Thoracic aorta (tissue), 2 donors: ENCODE measurements at places on chromosomes 3 and 15.

DNA sequence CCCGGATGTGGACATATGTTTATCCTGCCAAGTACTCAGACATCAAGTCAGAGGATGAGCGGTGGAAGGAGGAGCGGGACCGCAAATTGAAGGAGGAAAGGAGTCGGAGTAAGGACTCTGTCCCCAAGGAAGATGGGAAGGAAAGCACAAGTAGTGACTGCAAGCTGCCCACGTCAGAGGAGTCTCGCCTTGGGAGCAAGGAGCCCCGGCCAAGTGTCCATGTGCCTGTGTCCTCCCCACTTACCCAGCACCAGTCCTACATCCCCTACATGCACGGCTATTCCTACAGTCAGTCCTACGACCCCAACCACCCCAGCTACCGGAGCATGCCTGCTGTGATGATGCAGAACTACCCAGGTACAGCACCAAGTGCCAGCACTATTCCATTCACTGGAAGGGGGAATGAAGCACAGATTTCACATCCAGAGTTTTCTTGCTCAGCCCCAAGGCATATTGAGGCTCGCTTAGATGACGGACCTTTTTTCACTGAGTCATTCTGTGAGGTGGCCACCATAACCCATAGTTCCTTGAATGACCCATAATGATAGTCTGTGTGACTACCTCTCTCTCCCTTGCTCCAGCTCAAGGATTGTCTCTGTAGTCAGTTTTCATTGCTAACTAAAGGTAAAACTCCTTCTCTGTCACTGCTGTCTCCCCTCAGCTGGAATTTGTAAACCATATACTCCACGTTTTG, 97.1 kb downstream of the RBPMS2 start:
- H3K4me1 ChIP-seq = no peaks in the 10 kb centered on the region
- DNase-seq = no peak
- no peak overlapping the region for H3K27ac ChIP-seq
- H3K4me3 ChIP-seq = no peak overlapping the region

DNA sequence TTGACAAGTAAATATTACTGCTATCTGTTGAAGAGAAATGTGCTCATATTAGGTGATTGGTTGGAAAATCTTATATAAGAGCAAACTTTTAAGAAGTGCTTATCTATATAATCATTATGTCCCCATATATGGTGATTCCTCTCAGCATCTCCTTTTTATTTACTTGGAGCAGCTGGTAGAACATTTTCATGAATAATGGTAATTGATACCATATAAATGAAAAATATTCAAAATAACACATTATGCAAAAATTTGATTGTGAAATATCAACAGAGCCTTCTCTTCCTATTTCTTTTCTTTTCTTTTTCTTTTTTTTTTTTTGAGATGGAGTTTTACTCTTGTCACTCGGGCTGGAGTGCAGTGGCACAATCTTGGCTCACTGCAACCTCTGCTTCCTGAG, 56.2 kb downstream of the ROBO2 start:
- no peak for DNase-seq
- H3K4me1 ChIP-seq = no peaks in the 10 kb centered on the region
- no peak overlapping the region for H3K4me3 ChIP-seq

DNA sequence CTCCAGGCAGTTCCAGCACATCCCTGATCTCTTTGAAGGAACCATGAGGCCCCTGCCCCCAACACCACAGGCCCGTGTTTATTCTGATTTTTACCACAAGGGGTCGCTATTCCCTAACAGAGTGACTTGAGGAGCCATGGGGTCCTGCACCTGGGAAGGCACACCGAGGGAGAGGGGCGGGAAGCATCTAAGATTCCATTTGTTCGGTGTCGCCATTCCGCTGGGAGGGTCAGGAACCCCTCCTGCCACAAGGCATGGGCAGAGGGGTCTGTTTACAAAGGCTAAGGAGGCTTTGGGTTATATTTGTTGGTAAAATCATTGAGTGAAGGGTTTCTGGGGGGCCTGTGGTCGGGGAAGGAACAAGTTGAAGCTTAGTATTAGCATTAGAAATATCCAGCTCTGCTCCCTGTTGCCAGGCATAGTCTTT, 77.1 kb downstream of the WDR76 start:
- no peak overlapping the region for H3K4me3 ChIP-seq
- no peaks in the 10 kb centered on the region for H3K4me1 ChIP-seq
- H3K27me3 ChIP-seq = no peaks in the 10 kb centered on the region
- DNase-seq = no peak
- no peaks in the 10 kb centered on the region for H3K36me3 ChIP-seq

DNA sequence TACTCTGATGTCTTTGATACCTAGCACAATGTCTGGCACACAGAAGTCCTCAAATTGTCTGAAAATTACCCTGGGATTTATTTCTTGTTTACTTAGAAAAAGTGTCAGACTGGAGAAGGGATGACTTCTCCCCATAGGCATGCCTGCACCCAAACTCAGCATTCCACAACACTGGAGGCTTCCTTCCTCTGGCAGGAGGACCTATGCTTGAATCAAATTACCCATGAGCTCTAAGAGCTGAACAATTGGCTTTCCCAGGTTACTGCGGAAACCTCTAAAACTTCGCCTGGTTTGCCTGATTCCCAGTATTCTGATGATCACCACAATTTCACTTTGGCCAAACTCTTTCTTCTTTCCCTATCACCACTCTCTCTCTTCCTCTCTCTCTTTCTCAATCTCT, 217.4 kb downstream of the DIPK2A start:
- H3K27me3 ChIP-seq = no peaks in the 10 kb centered on the region
- no peaks in the 10 kb centered on the region for H3K36me3 ChIP-seq
- H3K4me1 ChIP-seq = no peaks in the 10 kb centered on the region
- no peak overlapping the region for H3K4me3 ChIP-seq

- no peak for DNase-seq
- H3K36me3 ChIP-seq = no peaks in the 10 kb centered on the region
- no peak overlapping the region for H3K4me3 ChIP-seq
- no peaks in the 10 kb centered on the region for H3K4me1 ChIP-seq
Measured at GRCh38 chr15:58573270-58573669, 141.5 kb downstream of the LIPC start.

- H3K4me1 ChIP-seq = no peaks in the 10 kb centered on the region
- no peaks in the 10 kb centered on the region for H3K27me3 ChIP-seq
- no peaks in the 10 kb centered on the region for H3K36me3 ChIP-seq
- no peak overlapping the region for H3K27ac ChIP-seq
- DNase-seq = no peak
Measured at GRCh38 chr3:157832588-157832987, 273.6 kb downstream of the SHOX2 start.

DNA sequence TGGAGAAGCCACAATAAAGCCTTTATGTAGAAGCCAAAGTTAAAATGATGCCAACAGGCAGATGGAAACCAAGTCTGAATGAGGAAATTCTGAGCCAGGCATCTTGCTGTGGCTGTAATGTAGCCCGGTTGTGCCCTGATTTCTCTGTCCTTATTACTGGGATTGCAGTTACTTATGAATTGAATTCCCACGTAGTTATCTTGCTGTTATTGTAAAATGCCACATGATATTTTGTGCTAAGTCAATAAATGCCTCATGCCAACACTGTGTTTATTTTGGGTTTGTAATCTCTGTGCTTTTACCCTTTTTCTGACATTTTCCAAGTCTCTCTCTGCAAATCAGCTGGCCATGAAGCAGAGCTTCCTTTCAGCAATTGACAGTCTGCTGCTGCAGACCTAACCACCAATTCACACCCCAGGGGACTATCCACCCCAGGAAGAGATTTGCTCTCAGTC, 486.1 kb upstream of the GOLIM4 start:
- no peak for DNase-seq
- H3K27ac ChIP-seq = no peak overlapping the region

- H3K36me3 ChIP-seq = no peaks in the 10 kb centered on the region
- no peak overlapping the region for H3K4me3 ChIP-seq
- H3K27me3 ChIP-seq = no peaks in the 10 kb centered on the region
- H3K4me1 ChIP-seq = peaks cover 16% of the 10 kb centered on the region
Measured at GRCh38 chr3:195154111-195154791, 116.7 kb downstream of the XXYLT1 start.

DNA sequence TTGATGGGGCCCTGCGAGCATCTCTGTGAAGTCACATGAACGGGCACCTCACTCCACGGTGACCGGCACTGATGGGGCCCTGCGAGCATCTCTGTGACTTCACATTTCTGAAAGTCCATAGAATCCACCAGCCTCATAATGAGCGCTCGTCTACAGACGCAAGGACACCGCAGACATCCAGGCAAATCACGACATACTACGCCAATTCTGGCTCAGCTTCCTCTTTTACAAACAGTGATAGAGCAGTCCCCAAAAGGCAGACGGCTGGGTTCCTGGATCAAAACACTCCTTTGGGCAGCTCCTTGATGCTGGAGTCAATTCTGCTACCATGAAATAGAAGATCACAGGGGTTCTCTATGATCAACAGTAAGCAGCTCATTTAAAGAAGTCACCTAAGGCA, 125.4 kb downstream of the XXYLT1 start:
- no peak overlapping the region for H3K4me3 ChIP-seq
- no peak overlapping the region for H3K27ac ChIP-seq
- H3K4me1 ChIP-seq = no peaks in the 10 kb centered on the region
- DNase-seq = no peak
- no peaks in the 10 kb centered on the region for H3K27me3 ChIP-seq

- no peak for DNase-seq
- no peaks in the 10 kb centered on the region for H3K36me3 ChIP-seq
- peak overlapping the region; percentile 54 for H3K4me3 ChIP-seq
- H3K27ac ChIP-seq = no peak overlapping the region
Measured at GRCh38 chr15:33068511-33068990, 126.0 kb downstream of the FMN1 start.

- no peaks in the 10 kb centered on the region for H3K36me3 ChIP-seq
- peaks cover 47% of the 10 kb centered on the region for H3K4me1 ChIP-seq
- no peak overlapping the region for H3K4me3 ChIP-seq
- no peak for DNase-seq
- H3K27me3 ChIP-seq = no peaks in the 10 kb centered on the region
Measured at GRCh38 chr3:192890347-192891335, 27.0 kb downstream of the MB21D2 start.

- H3K4me1 ChIP-seq = no peaks in the 10 kb centered on the region
- H3K4me3 ChIP-seq = no peak overlapping the region
- H3K27me3 ChIP-seq = no peaks in the 10 kb centered on the region
- H3K36me3 ChIP-seq = no peaks in the 10 kb centered on the region
Measured at GRCh38 chr3:143158014-143158988, 38.7 kb downstream of the CHST2 start.

DNA sequence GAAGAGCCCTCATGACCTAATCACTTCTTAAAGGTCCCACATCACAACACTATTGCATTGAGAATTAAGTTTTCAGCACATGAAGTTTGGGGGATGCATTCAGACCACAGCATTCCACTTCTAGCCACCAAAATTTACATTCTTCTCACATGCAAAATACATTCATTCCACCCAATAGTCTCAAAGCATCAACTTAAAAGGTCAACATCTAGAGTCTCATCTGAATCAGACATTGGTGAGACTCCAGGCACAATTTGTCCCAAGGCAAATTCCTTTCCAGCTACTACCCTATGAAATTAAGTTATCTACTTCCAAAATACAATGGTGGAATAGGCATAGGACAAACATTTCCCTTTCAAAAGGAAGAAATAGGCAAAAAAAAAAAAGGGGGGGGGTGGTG, 64.9 kb downstream of the PLSCR2 start:
- no peaks in the 10 kb centered on the region for H3K4me1 ChIP-seq
- no peak overlapping the region for H3K4me3 ChIP-seq
- H3K27ac ChIP-seq = no peak overlapping the region
- no peaks in the 10 kb centered on the region for H3K27me3 ChIP-seq
- no peaks in the 10 kb centered on the region for H3K36me3 ChIP-seq

GRCh38 chr15:94670438-94671034, 439.2 kb downstream of the MCTP2 start:
- peaks cover 20% of the 10 kb centered on the region for H3K4me1 ChIP-seq
- no peaks in the 10 kb centered on the region for H3K36me3 ChIP-seq
- H3K4me3 ChIP-seq = peak overlapping the region; percentile 23
- no peak overlapping the region for H3K27ac ChIP-seq
- H3K27me3 ChIP-seq = no peaks in the 10 kb centered on the region

GRCh38 chr15:34275721-34276120, 50.9 kb downstream of the EMC4 start:
- H3K27me3 ChIP-seq = no peaks in the 10 kb centered on the region
- no peak overlapping the region for H3K4me3 ChIP-seq

GRCh38 chr3:111070772-111071256, 802 bp upstream of the NECTIN3 start:
- H3K4me3 ChIP-seq = peak overlapping the region; percentile 77
- H3K4me1 ChIP-seq = peaks cover under 1% of the 10 kb centered on the region
- DNase-seq = no peak
- H3K27ac ChIP-seq = peak overlapping the region; percentile 94

DNA sequence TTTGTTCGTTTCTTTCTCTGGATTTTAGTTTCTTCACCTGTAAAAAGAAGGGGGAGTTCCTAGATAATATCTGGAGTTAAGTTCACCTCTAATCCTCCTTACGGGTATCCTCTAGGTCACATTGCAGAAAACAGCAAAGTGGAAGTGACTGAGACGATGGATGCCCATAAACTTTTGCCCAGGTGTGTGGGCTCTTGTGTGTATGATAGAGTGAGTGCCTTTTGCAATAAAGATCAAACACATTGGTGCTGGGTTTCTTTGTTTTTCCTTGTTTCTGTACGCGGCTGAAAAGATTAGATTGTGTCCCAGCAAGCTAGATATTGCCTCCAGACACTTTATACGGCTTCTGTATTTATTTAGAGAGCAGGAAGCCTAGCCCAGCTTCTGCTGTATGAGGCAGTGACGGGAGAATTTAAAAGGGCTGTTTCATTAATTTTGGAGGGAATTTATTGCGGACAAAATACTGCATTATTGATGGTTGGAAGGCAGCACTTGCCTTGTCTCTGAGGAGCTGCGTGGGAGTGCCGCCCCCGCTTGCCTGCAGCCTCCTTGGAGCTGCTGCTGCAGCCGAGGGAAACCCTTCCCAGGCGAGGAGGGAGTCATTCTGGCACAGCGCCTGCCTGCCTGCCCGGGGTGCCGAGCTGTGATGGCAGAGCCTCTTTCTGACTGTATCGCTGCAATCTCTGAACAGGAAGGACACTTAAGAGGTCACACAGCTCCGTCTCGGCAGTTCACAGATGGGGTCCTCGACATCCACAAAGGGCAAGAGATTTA, 38.5 kb downstream of the PYDC2 start:
- no peaks in the 10 kb centered on the region for H3K36me3 ChIP-seq
- H3K27me3 ChIP-seq = no peaks in the 10 kb centered on the region
- DNase-seq = no peak
- H3K27ac ChIP-seq = no peak overlapping the region

DNA sequence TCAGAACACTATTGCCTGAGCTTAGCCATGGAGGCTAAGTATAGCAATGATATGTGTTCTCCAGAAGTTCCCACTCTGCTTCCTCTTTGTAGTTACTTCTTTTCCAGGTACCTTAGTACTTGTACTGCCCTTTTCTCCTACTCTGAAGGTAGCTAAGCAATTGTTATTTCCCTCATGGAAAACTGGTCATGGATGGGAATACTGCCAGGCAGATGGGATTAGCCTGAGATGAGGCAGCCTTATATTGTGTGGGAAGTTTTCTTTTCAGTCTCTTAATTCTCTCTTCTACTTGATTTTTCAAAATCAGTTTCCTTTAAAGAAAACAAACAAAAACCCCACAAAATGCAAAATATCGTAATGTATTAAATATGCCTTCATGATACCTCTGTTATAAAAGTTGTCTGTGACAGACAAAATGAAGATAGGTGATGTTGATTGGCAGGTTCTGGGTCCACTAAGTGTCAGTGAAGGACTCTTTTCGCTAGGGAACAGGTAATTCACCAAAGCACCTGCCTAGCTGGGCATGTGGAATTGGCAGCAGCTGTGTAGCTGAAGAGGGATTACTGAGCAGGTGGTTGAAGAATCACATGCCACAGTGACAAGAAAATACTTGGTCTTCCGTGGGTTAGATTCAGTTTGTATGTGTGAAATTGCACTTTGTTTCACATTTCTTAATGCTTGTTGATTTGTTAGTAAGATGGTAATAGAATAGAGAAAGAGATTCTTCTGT, 4.1 kb downstream of the ZNF609 start:
- H3K27me3 ChIP-seq = no peaks in the 10 kb centered on the region
- no peaks in the 10 kb centered on the region for H3K36me3 ChIP-seq
- no peak overlapping the region for H3K27ac ChIP-seq
- peaks cover 52% of the 10 kb centered on the region for H3K4me1 ChIP-seq
